ENCODE measurements at places on chromosomes 4 and X.

- no peak for DNase-seq
Measured at GRCh38 chr4:164890691-164891090, 13.7 kb downstream of the APELA start.

DNA sequence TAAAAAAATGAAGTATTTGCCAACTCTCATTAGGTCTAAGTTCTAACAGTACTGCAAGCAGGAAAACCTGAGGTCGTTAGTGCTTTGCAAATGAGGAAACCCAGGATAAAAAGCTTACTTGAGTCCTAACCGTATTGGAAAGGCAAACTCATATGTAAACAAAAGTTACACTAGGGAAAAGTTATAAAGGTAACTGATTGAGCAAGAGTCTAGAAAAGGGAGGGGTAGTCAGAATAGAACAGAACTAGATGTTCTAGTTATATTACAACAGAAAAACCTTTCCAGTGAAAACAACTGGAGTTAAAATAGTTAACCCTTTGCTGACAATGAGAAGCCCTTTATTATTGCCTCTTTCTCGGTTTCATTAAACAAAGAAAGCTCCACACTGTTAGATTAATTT lies 66.4 kb upstream of the MAOA start:
- DNase-seq = no peak

DNA sequence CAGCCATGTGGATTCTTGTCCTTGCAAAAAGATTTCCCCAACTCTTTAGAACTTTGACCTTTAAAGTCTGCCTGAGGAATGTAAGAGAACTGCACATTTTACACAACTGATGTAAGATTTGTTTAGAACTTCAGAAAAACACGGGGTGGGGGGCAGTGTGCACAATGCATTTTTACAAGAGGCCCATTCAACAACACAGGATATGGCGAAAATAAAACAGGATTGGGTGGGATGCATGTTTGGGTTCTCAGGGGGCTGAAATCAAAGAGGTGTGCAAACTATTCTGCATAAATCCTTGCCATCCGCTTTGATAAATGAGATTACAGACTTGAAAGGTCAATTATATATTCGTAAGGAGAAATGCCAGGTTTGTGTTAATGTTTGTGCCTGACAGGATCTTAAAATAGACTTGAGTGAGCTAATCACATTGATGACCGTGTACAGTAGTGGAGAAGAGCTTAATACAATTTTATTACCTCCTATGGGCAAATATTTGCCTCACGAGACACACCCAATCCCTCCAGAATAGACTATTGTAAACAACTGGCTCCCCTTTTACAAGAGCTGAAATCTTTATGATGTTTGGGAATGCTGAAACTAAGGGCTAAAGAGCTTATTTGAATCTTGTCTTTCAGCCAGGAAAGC lies 184.1 kb upstream of the LEF1 start:
- no peak for DNase-seq

GRCh38 chr4:144342949-144343760 lies 202.6 kb upstream of the GYPA start:
- DNase-seq = peak; percentile 21

DNA sequence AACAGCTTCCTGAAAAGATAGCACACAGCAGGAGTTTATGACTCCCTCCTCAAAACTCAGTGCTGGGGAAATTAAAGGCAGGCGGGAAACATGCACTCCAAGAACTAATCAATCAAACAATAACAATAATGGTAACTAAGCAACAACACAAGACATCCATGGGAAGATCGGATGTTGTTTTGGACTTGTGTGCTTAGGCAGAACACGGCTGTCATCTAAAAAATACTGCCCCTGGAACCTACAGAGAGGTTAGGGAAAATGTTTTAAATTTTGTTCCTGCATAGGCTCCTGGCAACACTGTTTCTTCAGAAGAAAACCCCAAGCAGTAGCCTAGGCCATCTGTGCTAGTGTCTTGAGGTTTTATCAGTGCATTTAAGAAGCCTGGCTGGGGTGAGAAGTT lies 1378.2 kb downstream of the STIM2 start:
- DNase-seq = no peak

DNA sequence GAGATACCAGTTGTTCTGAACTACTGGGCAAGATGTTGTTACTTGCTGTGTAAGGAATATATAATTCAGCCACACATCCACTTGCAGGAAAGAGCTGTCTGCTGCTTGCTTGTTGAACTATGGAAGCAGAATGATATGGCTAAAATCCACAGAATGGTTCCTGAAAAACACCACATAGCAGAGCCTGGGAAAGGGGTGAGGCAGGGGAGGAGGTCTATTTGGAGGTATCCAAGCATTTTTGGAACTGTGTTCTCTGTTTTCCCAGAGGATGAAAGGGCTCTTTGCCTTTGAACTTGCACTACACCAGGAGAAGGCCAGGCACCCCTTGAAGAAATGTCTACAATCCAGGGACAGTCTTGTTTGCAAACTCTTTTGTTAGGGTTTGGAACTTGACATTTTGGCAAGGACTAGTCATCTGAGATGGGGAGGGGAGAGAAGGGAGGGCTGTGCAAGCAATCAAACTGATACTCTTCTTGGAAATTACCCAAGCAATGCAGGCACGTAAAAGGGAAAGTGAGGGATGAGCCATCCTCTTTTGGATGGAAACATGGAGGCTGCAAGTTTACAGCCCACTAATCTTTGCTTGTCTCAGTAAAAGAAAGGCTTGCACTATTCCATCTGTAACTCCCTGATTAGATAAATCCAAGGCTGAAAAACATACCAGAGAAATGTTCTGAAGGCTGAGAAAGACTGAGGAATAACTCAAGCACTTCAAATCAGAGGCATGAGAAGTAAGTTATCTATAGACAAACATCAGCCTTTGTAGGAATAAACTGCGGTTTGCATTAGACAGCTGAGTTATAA lies 141.0 kb downstream of the TSPAN5 start:
- DNase-seq = no peak

DNA sequence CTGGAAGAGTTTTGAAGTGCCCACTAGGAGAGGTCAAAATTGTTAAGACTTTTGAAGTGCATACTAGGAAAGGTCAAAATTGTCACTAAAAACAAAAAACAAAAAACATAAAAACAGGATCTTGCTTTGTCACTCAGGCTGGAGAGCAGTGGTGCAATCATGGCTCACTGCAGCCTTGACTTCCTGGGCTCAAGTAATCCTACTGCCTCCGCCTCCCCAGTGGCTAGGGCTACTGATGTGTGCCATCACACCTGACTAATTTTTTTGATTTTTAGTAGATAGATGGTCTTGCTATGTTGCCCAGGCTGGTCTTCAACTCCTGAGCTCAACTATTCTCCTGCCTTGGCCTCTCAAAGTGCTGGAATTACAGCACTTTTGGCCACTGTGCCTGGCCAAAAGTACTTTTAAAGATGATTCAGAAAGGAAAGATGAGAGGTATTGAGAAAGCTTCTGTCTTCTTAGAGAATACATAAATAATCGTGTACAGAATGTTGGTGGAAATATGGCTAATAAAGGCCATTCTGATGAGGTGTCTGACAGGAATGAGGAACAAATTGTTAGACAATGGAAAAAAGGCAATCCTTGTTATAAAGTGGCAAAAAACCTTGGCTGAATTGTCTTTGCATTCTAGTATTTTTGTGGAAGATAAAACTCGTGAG lies 43.3 kb upstream of the STX18 start:
- DNase-seq = no peak

DNA sequence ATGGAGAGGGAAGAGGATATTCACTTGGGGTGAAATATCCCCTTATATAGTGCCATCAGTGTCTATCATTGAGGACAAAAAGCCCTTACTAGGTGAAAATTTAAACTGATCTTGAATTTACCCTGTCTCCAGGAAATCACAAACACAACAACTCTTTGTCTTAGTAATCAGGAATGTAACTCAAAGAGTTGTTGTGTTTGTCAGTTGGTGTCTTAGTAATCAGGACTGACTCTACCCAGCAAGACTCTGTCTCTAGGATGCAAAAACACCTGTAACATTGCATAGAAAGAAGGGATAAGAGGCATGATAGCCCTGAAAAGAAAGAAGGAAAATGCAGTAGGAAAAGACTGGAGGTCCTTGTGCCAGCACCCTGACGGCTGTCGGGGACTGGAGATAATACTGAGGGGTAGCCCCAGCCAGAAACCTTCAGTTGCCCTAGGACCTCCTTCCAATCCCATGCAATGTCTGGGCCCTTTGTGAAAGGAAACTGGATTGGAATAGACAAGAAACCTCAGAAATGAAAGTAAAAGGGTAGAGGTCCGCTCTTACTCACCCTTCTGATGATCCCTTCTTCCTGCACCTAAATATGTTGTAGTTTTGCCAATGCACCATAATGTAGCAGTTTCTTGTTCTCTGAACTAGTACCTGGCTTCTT lies 45.3 kb downstream of the HMGB2 start:
- DNase-seq = no peak

DNA sequence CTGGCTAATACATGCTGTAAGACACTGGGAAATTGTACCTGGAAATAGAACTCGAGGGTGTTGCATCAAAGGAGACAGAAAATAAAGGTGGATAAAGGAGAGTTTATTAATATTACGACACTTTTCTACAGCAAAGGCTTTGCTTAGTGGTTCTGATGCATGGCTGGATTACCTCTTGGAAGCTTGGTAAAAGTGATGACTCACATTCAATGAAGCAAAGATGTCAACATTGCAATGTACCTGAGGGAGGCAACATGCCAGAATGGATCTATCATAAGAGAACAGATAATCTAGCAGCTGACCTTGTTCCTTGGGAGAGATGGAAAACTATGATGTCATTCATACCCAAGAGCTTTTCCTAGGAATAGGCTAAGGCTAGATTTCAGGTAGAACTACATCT lies 735.1 kb upstream of the DIAPH2 start:
- DNase-seq = no peak
